ENCODE measurements at places on chromosomes 12 and 14.

GRCh38 chr12:120229487-120230325, 28.8 kb upstream of the RPLP0 start:
- no peak for DNase-seq

GRCh38 chr12:83985084-83985483, 927.5 kb downstream of the SLC6A15 start:
- no peak for DNase-seq

DNA sequence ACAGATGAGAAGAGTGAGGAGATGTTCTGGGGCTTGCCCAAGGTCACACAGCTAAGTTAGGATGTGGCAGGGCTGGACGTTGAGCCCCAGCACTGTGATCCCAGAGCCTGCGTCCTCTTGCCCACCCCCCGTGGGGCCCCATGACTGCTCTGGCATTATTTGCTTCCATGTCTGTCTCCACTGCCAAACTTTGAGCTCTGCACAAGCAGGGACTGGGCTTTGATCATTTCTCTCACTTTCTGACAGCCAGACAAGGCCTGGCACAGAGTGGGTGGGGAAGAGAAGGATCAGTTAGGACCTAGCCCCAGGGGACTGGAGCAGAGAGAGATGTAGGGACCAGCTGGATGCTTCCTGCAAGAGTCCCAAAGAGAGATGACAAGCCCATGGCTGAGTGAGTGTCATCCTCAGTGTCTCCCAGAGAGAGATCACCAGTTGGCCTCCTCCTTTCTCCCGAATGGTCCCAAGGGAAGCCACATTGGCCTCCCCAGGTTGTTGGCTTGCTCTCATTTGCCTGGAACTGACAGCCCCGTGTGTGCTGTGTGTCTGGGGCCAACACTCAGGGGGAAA, 126.7 kb upstream of the PWP1 start:
- DNase-seq: no peak

DNA sequence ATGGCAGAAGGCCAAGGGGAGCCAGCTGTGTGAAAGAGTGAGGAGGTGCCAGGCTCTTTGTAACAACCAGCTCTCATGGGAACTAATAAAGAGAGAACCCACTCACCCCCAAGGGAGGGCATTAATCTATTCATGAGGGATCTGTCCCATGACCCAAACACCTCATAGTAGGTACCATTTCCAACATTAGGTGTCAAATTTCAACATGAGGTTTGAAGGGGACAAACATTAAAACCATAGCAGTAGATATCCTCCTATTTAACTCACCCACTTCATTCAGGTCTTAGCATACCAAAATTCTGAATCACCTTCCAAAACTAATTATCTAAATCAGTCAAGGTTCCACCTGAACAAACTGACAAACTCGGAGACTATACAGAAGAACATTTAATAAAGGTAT, 75.3 kb downstream of the PPFIA2 start:
- DNase-seq: no peak

- DNase-seq: no peak
Measured at GRCh38 chr12:39331539-39332261, 111.2 kb downstream of the KIF21A start.

GRCh38 chr14:81436296-81437138, 36.4 kb upstream of the STON2 start:
- DNase-seq: no peak

DNA sequence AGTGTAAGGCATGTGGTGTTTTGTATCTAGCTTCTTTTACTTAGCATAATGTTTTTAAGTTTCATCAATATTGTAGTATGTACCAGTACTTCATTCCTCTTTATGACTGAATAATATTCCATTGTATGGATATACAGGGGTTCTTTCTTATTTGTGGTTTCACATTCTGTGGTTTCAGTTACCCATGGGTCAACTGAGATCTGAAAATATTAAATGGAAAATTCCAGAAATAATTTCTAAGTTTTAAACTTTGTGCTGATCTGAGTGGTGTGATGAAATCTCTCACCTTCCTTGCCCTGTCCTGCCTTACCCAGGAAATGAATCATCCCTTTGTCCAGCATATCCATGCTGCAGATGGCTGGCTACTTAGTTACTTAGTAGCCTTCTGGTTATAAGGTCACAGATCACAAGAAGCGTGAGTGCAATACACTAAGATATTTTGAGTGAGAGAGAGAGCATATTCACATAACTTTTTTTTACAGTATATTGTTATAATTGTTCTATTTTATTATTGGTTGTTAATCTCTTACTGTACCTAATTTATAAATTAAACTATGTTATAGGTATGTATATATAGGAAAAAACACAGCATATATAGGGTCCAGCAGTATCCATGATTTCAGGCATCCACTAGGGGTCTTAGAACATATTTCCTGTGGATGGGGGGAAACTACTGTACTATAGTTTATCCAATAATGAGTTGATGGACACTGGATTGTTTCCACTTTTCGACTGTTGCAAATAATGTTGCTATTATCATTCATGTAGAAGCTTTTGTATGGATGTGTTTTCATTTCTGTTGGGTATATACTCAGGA, 59.6 kb upstream of the LRTM2 start:
- DNase-seq: no peak
